ENCODE measurements at places on chromosomes 12 and 14.

GRCh38 chr12:72829838-72830237 lies 557.7 kb downstream of the TRHDE start:
- H3K36me3 ChIP-seq: no peaks in the 10 kb centered on the region
- DNase-seq: no peak
- no peak overlapping the region for H3K4me3 ChIP-seq
- H3K27me3 ChIP-seq: no peaks in the 10 kb centered on the region
- no peak overlapping the region for H3K27ac ChIP-seq

DNA sequence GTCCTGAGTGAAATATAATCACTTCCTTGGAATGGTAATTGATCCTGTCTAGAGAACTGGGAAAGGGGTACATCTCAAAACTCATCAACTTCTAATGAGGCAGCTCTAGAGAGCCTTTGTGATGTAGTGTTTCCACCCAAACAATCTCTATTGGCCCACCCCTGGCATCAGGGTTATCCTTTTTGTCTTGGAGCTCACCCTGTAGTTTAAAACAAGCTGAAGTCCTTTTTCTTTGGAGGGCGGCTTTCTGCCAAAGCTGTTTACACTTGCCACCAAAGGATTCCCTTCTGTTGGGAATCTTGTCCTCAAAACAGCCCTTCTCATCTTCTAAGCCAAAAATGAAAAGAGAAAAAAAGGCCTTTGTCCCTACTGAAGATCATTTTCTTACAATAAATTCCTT lies 60.6 kb upstream of the GTF2A1 start:
- DNase-seq: no peak
- H3K4me3 ChIP-seq: no peak overlapping the region
- H3K27ac ChIP-seq: no peak overlapping the region
- peaks cover 7% of the 10 kb centered on the region for H3K27me3 ChIP-seq
- no peaks in the 10 kb centered on the region for H3K4me1 ChIP-seq

DNA sequence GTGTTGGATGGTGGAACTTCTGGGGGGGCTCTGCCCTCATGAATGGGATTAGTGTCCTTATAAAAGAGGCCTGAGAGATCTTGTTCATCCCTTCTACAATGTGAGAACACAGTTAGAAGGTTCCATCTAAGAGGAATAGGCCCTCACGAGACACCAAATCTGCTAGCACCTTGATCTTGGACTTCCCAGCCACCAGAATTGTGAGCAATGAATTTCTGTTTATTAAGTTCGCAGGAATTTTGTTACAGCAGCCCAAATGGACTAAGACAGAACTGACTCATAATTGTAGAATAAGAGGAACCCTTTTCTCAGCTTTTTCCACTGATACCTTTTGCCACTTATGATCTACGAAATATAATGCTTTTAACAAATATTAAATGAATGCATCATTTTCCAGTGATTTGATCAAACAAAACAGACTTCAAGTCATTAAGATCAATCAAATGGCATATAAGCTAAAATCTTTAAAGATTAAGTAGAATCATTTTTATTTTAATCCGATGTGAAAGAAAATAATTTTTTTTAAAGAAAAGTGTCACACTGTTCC lies 68.2 kb downstream of the HECTD1 start:
- H3K27me3 ChIP-seq: no peaks in the 10 kb centered on the region
- peaks cover 42% of the 10 kb centered on the region for H3K36me3 ChIP-seq

DNA sequence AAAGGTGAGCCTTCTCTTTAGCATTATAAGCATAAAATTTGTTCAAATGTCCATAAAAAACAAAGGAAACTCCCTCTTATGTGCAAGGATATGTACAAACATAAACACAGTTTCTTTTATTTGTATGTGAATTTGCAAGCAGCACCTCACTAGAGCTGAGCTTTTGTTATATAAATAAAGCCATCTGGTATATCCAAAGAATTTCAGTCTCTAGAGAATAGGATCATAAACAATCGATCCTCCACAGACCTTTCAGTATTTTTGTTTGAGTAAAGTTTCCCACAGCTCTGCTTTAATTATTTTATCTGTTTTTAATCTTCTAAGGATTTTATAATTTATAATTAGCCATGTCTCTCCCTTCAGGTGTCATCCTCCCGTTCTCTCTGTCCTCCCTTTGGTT lies 89.2 kb downstream of the OTOGL start:
- H3K36me3 ChIP-seq: no peaks in the 10 kb centered on the region
- no peak overlapping the region for H3K27ac ChIP-seq
- H3K27me3 ChIP-seq: peaks cover 2% of the 10 kb centered on the region
- DNase-seq: no peak
- peaks cover 7% of the 10 kb centered on the region for H3K4me1 ChIP-seq
- H3K4me3 ChIP-seq: no peak overlapping the region

GRCh38 chr14:21049271-21049673 lies 7.1 kb downstream of the RNASE7 start:
- H3K27me3 ChIP-seq: peaks cover 26% of the 10 kb centered on the region
- H3K27ac ChIP-seq: no peak overlapping the region
- no peak overlapping the region for H3K4me3 ChIP-seq
- no peaks in the 10 kb centered on the region for H3K36me3 ChIP-seq

GRCh38 chr14:37143475-37143874 lies 28.9 kb downstream of the SLC25A21 start:
- no peak overlapping the region for H3K4me3 ChIP-seq
- H3K27ac ChIP-seq: no peak overlapping the region
- no peaks in the 10 kb centered on the region for H3K27me3 ChIP-seq
- no peak for DNase-seq
- H3K4me1 ChIP-seq: no peaks in the 10 kb centered on the region

DNA sequence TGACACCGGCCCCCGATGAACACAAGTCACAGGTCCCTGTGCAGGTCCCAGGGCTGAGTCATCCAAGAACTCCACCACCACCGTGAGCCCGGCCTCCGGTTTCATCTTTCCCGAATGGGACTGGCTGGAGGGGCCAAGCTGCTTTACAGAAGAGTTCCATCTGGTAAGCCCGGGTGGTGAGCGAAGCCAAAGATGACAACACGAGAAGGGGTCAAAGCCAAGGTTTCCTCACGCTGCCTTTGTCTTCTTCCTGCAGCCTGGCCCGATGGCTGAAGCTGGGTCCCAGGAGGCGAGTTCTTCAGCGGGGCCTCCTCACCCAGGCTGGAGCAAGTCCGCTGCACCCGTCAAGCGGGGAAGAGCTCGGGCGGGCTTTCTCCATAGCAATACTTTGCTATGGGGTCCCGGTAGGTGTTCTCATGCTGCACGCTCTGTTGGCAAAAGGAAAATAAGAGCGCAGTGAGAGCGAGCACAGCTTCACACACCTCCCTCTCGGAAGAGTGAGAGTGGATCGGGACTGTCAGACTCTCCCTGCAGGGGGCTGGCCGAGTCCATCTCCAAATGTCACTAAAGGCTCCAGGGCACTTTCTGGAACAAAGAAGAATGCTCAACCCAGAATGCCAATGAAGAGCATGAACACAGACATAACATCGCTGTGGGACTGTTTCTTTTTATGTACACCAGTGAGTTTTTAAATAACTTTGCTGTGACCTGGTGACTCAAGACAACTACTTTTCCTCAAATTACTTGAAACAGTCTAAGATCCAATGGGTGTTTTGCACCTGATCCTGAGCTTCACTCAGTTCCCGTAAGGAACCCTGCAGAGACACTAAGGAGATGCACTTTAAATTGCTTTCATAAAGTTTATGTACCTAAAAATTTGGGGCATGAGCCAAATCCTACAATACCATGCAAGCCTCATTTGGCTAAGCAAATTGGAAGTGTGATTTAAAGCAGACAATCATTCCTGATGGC lies 20.1 kb downstream of the SPRING1 start:
- peaks cover 5% of the 10 kb centered on the region for H3K4me1 ChIP-seq
- no peak overlapping the region for H3K27ac ChIP-seq
- no peak for DNase-seq
- no peak overlapping the region for H3K4me3 ChIP-seq

GRCh38 chr14:63343878-63344277 lies 25.1 kb upstream of the GPHB5 start:
- H3K4me3 ChIP-seq: no peak overlapping the region
- no peaks in the 10 kb centered on the region for H3K4me1 ChIP-seq
- peaks cover 40% of the 10 kb centered on the region for H3K27me3 ChIP-seq
- no peak overlapping the region for H3K27ac ChIP-seq
- DNase-seq: no peak
- no peaks in the 10 kb centered on the region for H3K36me3 ChIP-seq

- H3K27me3 ChIP-seq: no peaks in the 10 kb centered on the region
- no peak overlapping the region for H3K4me3 ChIP-seq
- DNase-seq: no peak
- H3K36me3 ChIP-seq: no peaks in the 10 kb centered on the region
- no peaks in the 10 kb centered on the region for H3K4me1 ChIP-seq
Measured at GRCh38 chr12:28099871-28100270, 90.4 kb upstream of the CCDC91 start.

DNA sequence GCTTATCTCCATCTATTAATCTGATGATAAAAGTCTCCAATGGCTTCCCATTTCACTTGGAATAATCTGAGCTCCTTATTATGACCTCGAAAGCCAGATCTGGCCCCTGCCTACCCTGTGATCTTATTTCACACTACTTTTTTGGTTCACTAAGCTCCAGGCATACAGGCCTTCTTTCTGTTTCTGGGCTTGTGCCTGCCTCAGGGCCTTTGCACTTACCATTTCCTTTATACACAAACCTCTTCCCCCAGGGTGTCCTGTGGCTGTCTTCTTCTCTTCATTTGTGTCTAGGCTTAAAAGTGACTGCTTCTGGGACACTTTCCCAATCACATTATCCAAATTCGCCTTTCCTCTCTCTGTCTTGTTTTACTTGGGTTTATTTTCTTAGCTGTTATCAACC lies 478.8 kb downstream of the LRIG3 start:
- H3K27ac ChIP-seq: no peak overlapping the region
- peaks cover 13% of the 10 kb centered on the region for H3K27me3 ChIP-seq
- H3K4me3 ChIP-seq: no peak overlapping the region
- H3K4me1 ChIP-seq: no peaks in the 10 kb centered on the region

- peaks cover 25% of the 10 kb centered on the region for H3K36me3 ChIP-seq
- DNase-seq: peak; percentile 74
- H3K4me1 ChIP-seq: peaks cover 20% of the 10 kb centered on the region
- H3K27ac ChIP-seq: peak overlapping the region; percentile 46
Measured at GRCh38 chr12:1422604-1423315, 171.6 kb downstream of the FBXL14 start.

DNA sequence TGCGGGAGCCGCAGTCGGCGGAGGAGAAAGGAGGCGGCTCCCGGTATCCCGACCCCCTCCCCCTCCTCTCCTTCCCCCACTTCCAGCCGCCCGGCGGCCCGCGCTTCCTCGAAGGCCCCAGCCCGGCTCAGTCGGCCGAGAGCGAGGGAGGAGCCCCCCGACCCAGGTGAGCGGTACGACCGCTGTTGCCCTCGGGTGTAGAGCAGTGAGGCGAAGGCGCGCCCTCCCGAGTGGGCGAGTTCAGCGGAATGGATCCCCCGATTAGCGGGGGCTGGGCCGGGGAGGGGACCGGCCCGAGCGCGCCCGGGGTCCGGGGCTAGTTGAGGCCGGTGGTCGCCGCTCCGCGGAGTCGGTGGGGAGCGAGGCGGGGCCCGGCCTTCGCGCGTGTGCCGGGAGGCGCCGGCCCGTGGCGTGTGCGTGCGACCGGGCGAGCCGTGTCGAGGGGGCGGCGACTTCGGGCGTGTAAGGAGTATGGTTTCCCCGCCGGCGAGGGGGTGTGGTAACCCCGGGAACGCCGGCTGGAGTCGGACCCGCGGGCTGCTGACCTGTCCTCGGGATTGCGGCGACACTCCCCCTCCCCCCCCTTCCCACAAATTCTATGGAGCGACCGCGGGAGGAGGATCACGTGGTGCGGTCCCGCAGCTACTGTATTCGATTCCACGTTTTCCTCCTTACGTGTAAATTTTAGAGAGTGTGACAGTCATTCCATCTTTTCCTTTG lies 501 bp downstream of the RIMKLB start:
- DNase-seq: peak; percentile 76
- peaks cover 2% of the 10 kb centered on the region for H3K36me3 ChIP-seq
- peak overlapping the region; percentile 79 for H3K27ac ChIP-seq
- H3K27me3 ChIP-seq: peaks cover 50% of the 10 kb centered on the region
- H3K4me1 ChIP-seq: peaks cover 12% of the 10 kb centered on the region
- peak overlapping the region; percentile 89 for H3K4me3 ChIP-seq

GRCh38 chr12:74490390-74491064 lies 47.1 kb upstream of the ATXN7L3B start:
- DNase-seq: no peak
- H3K4me1 ChIP-seq: no peaks in the 10 kb centered on the region
- H3K4me3 ChIP-seq: peak overlapping the region; percentile 60
- H3K27ac ChIP-seq: no peak overlapping the region
- H3K27me3 ChIP-seq: peaks cover 2% of the 10 kb centered on the region

- H3K4me3 ChIP-seq: peak overlapping the region; percentile 94
- peak overlapping the region; percentile 96 for H3K27ac ChIP-seq
- peak; percentile 79 for DNase-seq
- H3K4me1 ChIP-seq: peaks cover 57% of the 10 kb centered on the region
Measured at GRCh38 chr14:73787486-73788316, 63.9 kb upstream of the PTGR2 start.

DNA sequence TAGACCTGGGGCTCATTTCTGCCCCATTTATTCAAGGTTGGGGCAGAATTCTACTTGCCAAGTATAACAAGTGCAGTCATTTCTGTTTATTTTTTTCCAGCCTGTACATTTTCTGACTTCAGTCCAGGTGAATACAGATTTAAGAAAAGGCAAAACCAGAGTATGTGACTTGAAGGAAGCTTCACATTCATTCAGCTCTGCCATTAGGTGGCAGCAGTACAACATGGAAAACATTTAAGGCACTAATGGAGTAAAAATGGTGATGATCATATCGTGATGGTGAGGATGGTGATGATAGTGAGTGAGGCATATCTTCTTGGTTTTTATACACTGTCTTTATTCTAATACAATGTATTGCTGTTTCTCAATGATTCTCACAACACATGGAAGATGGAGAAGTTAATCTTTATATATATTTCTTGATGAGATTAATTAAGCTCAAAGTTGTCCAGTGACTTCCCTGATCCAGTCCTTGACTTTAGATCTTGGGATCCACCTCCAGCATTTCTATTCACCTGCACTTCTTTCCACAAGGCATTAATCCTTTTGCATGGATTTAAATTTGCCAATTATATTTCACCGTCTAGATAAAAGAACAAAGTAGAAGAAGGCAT lies 176.7 kb upstream of the SEL1L start:
- no peaks in the 10 kb centered on the region for H3K36me3 ChIP-seq
- no peak overlapping the region for H3K4me3 ChIP-seq
- no peak overlapping the region for H3K27ac ChIP-seq
- peak; percentile 61 for DNase-seq

DNA sequence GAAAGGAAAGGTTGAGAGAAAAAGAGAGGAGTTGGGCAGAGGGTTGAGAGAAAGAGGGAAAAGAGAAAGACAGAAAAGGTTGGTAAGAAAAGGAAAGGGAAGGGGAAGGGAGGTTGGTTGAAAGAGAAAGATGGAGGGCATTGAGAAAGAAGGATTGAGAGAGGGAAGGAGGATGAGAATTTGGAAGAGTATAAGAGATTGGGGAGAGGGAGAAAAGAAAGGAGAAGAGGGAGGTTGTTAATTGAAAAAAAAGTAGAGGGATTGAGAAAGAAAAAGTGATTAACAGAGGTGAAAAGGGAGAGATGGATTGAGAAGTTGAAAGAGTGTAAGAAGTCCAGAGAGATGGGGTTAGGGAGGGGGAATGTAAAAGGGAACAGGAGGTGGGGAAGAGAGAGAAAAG lies 21.5 kb upstream of the ERGIC2 start:
- H3K4me3 ChIP-seq: no peak overlapping the region
- no peak for DNase-seq
- no peak overlapping the region for H3K27ac ChIP-seq
- peaks cover 30% of the 10 kb centered on the region for H3K27me3 ChIP-seq
- no peaks in the 10 kb centered on the region for H3K36me3 ChIP-seq

All from activated CD4-positive, alpha-beta T cell treated with anti-CD3 and anti-CD28 coated beads, Interleukin-2, amount 10 ng/mL, durations not matched to agents 24 days and 14 days (primary cell).